ENCODE measurements at places on chromosomes 12 and 14.

- no peak for DNase-seq
Measured at GRCh38 chr12:26469421-26470180, 274.2 kb downstream of the SSPN start.

GRCh38 chr14:89117012-89117411 lies 292.6 kb downstream of the TTC8 start:
- DNase-seq = no peak

DNA sequence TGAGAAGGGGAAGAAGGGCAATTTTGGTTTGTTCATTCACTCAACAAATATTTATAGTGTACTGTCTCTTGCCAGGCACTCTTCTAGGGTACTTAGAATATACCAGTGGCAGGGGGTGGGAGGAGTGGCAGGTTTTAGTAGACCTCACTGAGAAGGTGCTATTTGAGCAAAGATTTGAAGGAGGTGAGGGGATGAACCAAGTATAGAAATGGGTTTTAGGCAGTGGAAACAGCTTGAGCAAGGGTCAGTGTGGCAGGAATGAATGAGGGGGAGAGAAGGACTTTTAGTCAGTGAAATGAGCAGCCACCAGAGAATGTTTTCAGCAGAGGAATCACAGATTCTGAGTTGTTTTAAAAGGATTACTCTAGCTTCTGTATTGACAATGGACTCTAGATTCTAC lies 2.3 kb downstream of the PRIM1 start:
- DNase-seq = no peak

DNA sequence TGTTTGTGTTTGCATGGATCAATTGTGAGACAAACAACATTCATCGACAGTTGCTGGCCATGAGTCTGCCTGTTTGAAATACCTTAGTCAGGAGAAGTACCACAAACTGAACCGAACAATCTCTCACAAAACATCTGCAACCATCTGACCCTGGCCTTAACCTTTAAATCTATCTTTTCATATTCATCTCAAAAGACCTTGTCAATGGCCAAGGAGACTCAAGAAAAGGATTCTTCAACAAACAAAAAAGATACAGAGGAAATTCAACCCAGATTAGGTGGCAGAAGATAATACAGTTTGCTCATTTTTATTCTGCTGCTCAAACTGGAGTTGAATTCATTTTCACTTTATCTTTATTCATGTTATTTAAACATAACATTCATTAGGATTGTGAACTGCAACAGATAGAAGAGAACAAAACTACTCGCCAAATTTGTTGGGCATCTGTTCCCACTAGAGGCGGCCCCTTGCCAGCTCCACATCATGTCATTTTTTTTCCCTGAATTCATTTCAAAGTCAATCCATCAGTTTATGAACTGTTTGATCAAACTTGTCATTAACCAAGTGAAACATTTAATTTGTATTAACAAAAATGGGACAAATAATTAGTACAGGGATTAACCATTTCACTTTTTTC lies 152.3 kb upstream of the OTX2 start:
- no peak for DNase-seq

GRCh38 chr12:110073049-110073831 lies 24.9 kb upstream of the C12orf76 start:
- peak; percentile 83 for DNase-seq

DNA sequence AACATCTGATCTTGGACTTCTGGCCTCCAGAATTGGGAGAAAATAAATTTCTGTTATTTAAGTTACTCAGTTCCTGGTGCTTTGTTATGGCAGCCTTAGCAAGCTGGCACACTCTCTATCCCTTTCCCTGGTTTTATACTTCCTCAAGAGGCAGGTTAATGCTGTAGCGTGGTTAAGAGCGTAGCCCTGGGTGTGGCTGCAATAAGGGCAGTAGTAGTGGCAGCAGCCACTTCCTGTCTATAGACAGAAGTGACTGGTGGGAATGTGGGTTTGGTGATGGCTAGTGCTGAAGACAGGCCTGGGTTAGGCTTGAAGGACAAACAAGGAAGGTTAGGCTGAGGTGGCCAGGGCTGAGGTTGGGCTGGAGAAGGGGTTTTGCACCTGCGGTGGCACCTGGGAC lies 3.6 kb upstream of the LGALS3 start:
- DNase-seq = no peak

DNA sequence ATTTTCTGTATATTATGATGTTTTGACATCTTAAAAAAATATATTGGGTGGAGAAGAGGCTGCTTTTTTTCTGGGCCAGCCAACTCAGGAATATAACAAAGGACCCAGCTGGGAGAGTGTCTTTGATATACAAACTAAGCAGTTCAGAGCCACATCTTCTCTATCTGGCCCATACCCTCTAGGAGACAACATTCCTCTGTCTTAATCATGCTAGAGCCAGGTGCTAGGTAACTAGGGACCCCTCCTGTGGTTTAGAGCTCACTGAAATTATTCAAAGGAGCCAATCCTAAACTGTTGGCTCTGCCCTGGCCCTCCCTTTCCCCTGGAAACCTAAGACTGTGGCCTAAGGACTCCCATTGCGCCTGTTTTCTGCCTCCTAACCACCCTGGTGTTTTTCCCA lies 193.1 kb upstream of the DIO2 start:
- no peak for DNase-seq

GRCh38 chr12:45850302-45850701 lies 120.8 kb downstream of the ARID2 start:
- no peak for DNase-seq

DNA sequence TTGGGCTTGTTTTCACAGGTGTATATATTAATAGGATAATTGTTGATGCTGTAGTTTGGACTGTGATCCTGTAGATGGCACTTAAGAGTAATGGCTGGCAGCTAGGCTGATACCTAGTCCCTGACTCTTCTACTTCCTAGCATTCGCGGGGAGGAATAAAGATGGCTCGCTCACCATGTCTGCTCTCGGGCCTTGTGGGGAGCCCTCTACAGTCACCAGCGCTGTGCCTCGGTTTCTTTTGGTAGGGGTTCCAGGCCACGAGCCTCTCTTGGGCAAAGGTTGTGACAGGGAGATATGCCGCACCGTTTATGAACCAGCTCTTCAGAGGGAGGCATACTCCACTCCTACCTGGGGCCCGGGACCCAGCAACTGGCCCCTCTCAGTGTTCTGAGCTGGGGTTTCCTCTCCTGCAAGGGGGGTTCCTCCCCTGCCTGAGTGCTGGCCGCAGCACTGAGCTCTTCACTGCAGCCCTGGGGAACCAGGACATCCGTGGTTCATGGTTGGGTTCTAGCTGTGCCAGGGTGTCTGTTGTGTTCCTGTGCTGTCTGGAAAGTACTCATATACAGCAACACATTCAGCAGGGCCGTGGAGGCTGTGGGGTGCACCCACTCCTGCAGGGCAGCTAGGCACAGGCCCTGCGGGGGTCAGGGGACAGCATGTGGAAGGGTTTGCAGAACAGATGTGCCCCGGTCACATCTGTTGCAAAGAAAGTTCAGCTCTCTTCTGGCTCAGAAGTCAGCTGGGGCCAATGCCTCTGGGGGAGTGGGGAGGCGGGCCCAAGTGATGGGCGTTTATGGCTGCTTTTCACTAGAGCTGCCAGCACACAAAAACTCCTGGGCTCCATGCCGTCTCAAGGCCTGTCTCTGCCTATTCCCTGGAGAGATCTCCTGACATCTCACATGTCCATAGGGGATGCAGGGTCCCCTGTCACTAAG lies 147.9 kb downstream of the PPFIA2 start:
- DNase-seq = peak; percentile 9

DNA sequence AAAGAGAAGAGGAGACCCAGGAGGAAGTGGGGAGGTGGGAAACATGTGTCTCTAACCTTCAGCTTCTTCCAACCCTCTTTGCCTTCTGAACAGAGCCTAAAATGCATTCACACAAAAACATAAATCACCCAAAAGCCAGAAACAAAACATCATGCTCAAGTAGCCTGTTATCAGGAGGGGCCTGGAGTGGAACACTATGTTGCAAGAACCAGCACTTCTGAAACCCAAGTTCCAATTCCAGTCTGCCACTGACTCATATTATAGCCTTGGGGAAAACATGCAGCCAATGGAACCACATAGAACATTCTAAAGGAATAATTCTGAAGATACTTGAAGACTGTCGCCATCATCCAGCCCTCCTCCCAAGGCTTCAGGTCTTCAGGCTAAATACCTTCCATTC lies 169.8 kb upstream of the PLXNC1 start:
- no peak for DNase-seq

DNA sequence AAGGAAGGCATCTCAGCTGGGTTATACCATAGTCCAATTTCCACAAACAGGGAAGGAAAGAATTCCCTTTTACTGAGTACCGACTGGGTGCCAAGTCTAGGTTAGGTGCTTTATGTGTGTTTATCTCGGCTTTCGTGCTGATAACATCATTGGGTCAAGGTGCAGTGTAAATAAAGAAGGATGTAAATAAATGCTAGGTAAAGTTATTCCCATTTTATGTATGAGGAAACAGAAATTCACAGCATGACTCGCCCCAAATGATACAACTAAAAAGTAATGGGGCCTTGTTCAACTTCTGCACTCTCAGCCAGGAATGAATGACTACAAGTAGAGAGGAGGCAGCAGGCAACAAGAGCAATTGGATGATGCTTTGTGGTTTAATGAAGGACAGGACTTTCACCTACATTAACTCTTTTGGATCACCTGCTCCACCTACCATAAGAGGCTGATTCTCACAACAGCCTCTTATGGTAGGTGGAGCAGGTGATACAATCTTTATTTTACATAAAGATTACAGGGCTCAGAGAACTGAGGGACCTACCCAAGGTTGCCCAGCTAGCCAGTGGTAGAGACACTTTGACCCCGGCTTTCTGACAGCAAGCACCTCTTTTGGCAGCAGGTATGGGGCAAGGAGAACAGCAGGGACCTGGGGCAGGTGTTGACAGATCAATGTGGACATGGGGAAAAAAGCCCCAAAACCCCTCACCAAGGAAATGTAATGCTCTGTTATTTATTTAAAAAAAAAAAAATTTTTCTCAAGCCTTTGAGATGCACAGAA lies 213.4 kb upstream of the NUDT4 start:
- DNase-seq = no peak

DNA sequence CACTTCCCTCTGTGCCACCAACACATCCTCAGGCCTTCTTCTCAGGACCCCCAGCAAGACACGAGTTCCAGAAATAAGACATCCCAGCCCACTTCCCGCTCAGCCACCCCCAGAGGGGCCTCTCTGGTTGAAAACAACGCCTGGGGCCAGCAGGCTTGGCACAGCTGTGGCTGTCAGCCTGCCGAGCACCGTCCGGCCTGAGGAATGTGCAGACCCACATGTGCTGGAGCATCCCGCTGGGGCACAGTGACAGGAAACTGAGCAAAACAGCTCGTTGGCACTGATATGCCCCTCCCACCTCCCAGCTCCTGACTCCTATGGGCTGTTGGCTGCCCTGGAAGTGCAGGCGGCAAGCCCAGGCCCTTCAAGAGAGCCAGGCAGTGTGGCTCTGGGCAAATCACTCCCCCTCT lies 1.4 kb downstream of the SYNE3 start:
- peak; percentile 41 for DNase-seq

DNA sequence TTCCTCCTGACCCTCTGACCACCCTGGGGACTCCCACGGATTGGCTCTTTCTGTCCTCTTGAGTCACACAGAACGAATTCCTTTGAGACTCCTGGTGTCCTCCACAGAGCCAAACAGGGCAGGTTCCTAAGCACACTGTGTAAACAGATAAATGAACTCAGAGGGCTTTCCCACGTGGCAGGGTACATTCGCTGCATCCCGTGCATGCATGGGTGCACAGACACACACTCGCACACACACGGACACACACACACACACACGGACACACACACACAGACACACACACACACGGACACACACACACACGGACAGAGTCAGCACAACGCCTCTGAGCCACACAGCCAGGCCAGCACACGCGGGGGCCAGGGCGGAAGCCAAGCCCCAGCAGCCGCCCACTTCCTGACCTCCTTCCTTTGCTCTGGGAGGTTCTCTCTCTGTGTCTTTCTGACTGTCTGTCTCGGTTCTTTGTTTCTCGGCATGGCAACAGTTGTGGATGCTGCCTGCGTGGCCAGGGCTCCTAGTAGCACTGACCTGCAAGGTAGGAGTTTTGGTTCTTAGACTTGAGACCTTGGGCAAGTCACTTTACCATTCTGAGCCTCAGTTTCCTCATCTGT lies 706 bp downstream of the CRACR2A start:
- DNase-seq = no peak

- DNase-seq = no peak
Measured at GRCh38 chr12:88546226-88546625, 34.0 kb downstream of the KITLG start.

- no peak for DNase-seq
Measured at GRCh38 chr12:46354802-46355199, 17.8 kb downstream of the SLC38A2 start.

- DNase-seq = peak; percentile 42
Measured at GRCh38 chr12:1471224-1471623, 123.2 kb downstream of the FBXL14 start.

- DNase-seq = no peak
Measured at GRCh38 chr12:121858662-121859572, at the start of gene HPD. Gene HPD, minus strand, starts transcription at chr12:121858859. Its CDS starts 36 bp downstream, at chr12:121858823.

DNA sequence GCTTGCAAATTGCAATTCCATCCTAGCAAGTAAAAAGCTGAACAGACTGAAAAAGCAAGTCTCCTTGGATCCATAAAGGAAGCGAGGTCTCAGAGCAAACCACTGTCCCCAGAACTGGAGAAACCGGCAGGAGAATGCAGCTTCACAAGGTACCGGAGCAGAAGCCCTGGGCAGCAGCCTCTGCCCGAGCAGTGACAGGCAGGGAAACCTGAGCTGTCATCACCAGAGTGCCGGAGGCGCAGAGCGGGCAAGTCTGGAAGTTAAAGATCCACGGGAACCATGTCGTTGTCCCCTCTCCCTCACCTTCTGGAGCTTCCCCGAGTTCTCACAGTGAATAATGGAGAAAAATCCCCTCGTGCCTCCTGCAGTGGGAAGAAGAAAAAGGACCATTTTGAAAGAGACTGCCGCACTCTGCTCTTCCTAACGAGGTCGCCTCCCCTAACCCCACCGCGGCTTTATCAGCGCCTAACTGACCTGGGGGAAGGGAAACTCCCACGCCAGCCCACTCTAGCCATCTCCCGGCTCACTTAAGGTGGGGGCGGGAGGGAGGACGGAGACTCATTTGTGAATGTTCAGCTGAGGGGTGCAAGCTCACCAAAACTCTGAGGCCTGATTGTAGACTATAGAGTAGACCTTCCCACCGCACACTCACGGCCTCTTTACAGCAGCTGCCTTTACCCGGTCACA lies 27.8 kb downstream of the FBXL14 start:
- no peak for DNase-seq

- peak; percentile 14 for DNase-seq
Measured at GRCh38 chr12:124898200-124898922, 16.1 kb downstream of the UBC start.

- no peak for DNase-seq
Measured at GRCh38 chr14:96217376-96217913, 12.8 kb downstream of the BDKRB2 start.

- no peak for DNase-seq
Measured at GRCh38 chr14:65639216-65639615, 226.7 kb downstream of the FUT8 start.

DNA sequence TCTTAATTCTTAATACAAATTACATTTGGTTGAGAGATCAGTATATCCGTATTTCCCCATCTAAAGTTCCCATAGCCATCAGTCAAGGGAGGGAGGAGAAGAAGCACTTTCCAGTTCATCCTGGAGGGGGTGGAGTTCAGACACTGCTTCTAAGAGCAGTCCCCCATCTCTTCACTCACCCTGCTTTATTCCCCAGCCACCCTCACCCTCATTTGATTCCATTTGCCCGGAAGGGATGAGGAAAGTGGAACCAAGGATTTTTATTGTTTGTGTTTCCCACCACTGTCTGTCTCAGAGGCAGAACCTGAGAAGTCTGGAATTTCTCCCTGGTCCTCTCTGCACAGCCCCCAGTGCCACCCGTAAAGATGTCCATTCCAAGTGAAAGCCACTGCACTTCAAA lies 134.2 kb upstream of the HIF1A start:
- no peak for DNase-seq

- no peak for DNase-seq
Measured at GRCh38 chr14:60642270-60643140, 6.8 kb downstream of the SIX1 start.

All from NCI-H1105 treated with DMSO at 0.1 percent for 48 hours (cell line).